ENCODE measurements at places on chromosomes 1 and 21. TPM values are rescaled to one million over a fixed set of nuclear protein-coding genes. Genes with fewer than 3 reads are reported as not detected.

PTPRF gene
- 270 TPM for total RNA-seq

KRTAP19-3 gene
- total RNA-seq, result not detected

HHIPL2 gene
- total RNA-seq, result not detected

DEPDC1 gene
- not detected for total RNA-seq

TAGLN2 gene
- 314 TPM for total RNA-seq

LCE1C gene
- not detected for total RNA-seq

C1orf141 gene
- not detected for total RNA-seq

SLC25A34 gene
- 2.2 TPM for total RNA-seq

Measured in mesenteric fat pad (tissue), 1 donor.